ENCODE measurements at places on chromosomes 11 and 22.

DNA sequence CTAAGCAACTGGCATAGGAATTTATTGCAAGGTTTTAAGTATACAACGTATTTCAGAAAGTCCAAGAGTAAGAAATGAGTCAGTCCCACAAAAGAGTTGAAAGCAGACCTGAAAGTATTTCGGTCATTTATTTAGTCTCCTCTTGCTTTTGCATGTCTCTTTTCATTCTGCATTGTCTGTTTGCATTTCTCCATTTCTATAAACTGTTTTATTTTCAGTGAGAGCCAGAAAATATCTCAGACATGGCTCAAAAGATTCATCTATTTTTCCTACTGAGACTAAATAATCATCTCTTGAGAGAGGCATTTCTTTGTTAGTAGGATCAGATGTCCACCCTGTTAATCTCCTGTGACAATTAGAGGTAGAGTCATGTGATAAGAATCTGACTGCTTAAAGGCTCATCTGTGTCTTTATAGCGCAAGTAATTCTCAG lies 219.1 kb upstream of the CCDC179 start:
- no peak for DNase-seq

- no peak for DNase-seq
Measured at GRCh38 chr22:35274154-35274871, 17.0 kb downstream of the HMGXB4 start.

DNA sequence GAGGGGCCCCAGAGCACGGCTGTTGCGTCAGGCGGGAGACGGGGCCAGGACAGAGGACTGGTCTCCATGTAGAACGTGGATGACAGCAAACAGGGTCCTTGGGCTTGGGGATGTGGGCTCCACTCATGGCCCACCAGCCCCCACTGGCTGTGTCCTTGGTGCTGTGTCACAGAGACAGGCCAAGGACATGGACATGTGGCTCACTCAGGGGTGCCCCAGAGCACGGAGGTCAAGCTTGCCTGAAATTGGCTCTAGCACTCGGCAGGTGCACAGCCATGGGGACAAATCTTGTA lies 14.4 kb downstream of the FADS2 start:
- DNase-seq = no peak

GRCh38 chr11:59857439-59858434 lies 8.6 kb downstream of the TCN1 start:
- DNase-seq = no peak

DNA sequence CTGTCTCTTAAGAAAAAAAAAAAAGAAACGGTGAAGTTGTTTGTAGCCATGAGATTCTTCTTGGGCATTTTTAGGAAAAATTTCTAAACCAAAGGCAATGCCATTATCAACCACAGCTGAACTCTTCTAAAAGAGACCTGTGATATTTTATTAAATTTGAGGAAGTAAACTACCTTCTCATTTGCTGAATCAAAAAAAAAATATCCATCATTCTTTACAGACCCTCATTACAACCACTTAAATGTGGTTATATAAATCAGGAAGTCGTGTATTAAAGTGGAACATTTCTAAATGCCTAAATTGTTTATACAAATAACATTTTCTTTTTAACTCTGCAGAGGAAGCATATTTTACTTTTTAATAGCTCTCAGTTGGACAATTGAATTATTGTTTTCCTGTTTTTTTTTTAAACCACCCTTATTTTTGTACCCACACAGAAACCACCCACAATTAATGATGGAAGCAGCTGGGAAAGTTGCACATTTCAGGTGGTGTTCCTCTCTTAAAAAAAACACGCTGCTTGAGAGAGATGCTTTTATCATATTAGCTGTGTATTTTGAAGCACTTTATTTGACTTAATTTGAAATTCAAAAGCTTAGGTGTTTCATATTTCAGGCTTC lies 91.2 kb downstream of the ARHGAP42 start:
- no peak for DNase-seq

DNA sequence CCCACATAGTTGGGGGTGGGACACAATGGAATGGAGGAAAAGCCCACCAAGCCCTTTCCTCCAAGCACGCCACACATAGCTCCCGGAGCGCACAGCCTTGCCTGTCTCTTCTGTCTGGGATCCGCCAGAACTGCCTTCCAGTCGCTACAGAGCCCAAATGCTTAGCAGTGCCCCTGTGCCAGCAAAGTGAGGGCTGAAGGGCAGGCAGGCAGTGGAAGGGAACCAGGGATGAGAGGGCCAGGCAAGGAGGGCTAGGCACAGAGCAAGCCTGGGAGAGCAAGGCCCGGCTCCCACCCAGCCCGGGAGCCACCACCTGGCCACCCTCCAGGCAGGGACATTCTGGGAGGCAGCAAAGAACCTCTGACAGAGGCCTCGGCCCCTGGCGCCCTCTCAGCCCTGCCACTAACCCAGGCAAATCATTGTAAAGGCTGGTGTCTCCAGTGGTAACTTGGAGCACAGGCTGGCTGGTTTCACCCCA lies 32.5 kb downstream of the PPP2R1B start:
- DNase-seq = no peak

Data from T47D (cell line).